ENCODE measurements at places on chromosomes 11 and 22. TPM values are rescaled to one million over a fixed set of nuclear protein-coding genes. Genes with fewer than 3 reads are reported as not detected.
A peak's percentile ranks its signal among the peaks of the same experiment; 100 is the strongest.

DDTL gene
- 3.1 TPM for polyA plus RNA-seq

DNA sequence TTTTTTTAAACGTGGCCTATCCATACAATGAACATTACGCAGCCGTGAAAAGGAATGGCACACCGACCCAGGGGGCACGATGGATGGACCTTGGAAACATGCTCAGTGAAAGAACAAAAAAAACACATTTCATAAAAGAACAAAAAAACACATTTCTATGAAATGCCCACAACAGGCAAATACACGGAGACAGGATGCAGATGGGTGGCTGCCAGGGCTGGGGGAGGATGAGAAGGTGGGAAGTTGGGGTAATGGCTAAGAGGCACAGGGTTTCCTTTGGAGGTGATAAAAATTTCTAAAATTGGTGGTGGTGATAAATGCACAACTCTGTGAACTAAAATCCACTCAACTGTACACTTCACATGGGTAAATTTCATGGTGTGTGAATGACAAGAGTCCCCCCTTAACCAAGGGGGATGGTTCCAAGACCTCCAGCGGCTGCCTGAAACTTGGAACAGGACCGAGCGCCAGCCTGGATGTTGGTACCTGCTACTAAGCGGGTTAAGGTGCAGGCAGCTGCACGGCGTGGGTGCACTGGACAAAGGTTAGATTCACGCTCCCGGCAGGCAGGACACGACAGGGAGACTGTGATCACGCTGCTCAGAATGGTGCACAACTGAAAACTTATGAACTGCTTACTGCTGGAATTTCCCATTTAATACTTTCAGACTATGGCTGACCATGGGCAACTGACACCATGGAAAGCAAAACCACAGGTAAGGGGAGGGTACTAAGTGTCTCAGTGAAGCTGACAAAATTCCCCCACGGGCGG lies 16.5 kb downstream of the BRD1 start:
- no peaks in the 10 kb centered on the region for H3K27me3 ChIP-seq
- no peak for DNase-seq
- H3K4me3 ChIP-seq: no peak overlapping the region

- no peak overlapping the region for H3K4me3 ChIP-seq
- H3K4me1 ChIP-seq: peaks cover 3% of the 10 kb centered on the region
- no peak for DNase-seq
- no peaks in the 10 kb centered on the region for H3K36me3 ChIP-seq
- no peak overlapping the region for H3K27ac ChIP-seq
- H3K27me3 ChIP-seq: no peaks in the 10 kb centered on the region
These were observed 836.2 kb downstream of the DLG2 start for GRCh38 chr11:84790849-84791427.

GRCh38 chr11:108223348-108224149 lies 682 bp downstream of the ATM start:
- H3K4me1 ChIP-seq: peaks cover 13% of the 10 kb centered on the region
- H3K27ac ChIP-seq: peak overlapping the region; percentile 95
- H3K4me3 ChIP-seq: peak overlapping the region; percentile 97
- no peaks in the 10 kb centered on the region for H3K27me3 ChIP-seq

MMP13 gene
- 0.75 TPM for polyA plus RNA-seq

GRCh38 chr22:43953988-43954785 lies 1.1 kb upstream of the SAMM50 start:
- no peak for DNase-seq
- H3K4me3 ChIP-seq: peak overlapping the region; percentile 75
- H3K27ac ChIP-seq: no peak overlapping the region
- no peaks in the 10 kb centered on the region for H3K36me3 ChIP-seq
- H3K4me1 ChIP-seq: peaks cover 14% of the 10 kb centered on the region

DNA sequence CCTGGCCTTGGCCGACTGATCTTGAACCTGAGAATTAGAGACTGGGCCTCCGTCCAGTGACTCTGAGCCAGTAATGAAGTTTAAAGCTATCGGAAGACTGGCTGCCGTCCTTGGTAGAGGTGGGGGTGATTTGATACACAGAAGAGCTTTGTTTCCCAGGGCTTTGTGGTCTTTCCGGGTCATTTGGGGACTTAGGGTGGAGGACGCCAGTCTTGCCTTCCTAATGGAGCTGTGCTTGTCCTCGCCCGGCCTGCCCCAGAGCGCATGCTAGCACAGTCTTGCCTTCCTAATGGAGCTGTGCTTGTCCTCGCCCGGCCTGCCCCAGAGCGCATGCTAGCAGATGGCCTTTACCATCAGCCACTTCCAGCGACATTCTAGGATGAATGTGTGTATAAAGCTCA lies 65.8 kb downstream of the ST3GAL4 start:
- H3K27me3 ChIP-seq: no peaks in the 10 kb centered on the region
- H3K36me3 ChIP-seq: no peaks in the 10 kb centered on the region
- no peak for DNase-seq
- no peak overlapping the region for H3K27ac ChIP-seq

BRSK2 gene
- polyA plus RNA-seq: 1.1 TPM

PRDX5 gene
- polyA plus RNA-seq: 286 TPM

GRCh38 chr11:444396-445144 lies 2.8 kb upstream of the ANO9 start:
- no peaks in the 10 kb centered on the region for H3K36me3 ChIP-seq
- peaks cover 25% of the 10 kb centered on the region for H3K27me3 ChIP-seq
- H3K4me1 ChIP-seq: peaks cover 12% of the 10 kb centered on the region
- no peak overlapping the region for H3K27ac ChIP-seq
- H3K4me3 ChIP-seq: no peak overlapping the region

KCTD14 gene
- polyA plus RNA-seq: 2.0 TPM

LIN7C gene
- 14.2 TPM for polyA plus RNA-seq

APOBEC3G gene
- polyA plus RNA-seq: 43.1 TPM

GPR152 gene
- not detected for polyA plus RNA-seq

DEFB131B gene
- not detected for polyA plus RNA-seq

GRCh38 chr22:23180893-23181720 lies 798 bp downstream of the BCR start:
- H3K36me3 ChIP-seq: peaks cover 4% of the 10 kb centered on the region
- peaks cover 26% of the 10 kb centered on the region for H3K4me1 ChIP-seq
- DNase-seq: no peak
- no peaks in the 10 kb centered on the region for H3K27me3 ChIP-seq

GRCh38 chr11:1060852-1061616 lies 13.6 kb upstream of the MUC2 start:
- no peak for DNase-seq
- H3K4me3 ChIP-seq: no peak overlapping the region
- H3K27ac ChIP-seq: no peak overlapping the region
- H3K4me1 ChIP-seq: no peaks in the 10 kb centered on the region
- H3K27me3 ChIP-seq: peaks cover 3% of the 10 kb centered on the region
- no peaks in the 10 kb centered on the region for H3K36me3 ChIP-seq

UPB1 gene
- 6.3 TPM for polyA plus RNA-seq

DNA sequence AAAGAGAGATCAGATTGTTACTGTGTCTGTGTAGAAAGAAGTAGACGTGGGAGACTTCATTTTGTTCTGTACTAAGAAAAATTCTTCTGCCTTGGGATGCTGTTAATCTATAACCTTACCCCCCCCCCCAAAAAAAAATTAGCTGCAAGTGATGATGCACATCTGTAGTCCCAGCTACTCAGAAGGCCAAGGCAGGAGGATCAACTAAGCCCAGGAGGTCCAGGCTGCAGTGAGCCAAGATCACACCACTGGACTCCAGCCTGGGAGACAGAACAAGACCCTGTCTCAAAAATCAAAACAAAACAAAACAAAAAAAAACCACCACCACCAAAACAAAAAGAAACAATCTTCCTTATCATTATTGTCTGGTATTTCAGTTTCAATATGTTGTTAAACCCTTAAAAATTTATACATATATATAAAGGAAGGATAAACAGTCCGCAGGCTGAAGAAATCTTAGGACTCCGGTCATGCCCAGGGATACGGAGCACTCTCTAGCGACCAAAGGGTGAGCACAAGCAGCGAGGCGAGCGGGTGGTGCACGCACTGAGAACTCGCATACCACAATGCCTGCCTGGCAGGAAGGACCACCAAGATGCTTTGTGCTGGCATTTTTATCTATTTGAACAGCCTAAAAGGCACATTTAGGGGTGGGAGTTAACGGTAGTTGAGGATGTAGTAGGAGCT lies 6.4 kb downstream of the POLDIP3 start:
- no peaks in the 10 kb centered on the region for H3K27me3 ChIP-seq
- H3K27ac ChIP-seq: no peak overlapping the region
- peaks cover 14% of the 10 kb centered on the region for H3K4me1 ChIP-seq
- H3K36me3 ChIP-seq: peaks cover 56% of the 10 kb centered on the region
- H3K4me3 ChIP-seq: no peak overlapping the region

C1QTNF5 gene
- polyA plus RNA-seq: 8.6 TPM

DNA sequence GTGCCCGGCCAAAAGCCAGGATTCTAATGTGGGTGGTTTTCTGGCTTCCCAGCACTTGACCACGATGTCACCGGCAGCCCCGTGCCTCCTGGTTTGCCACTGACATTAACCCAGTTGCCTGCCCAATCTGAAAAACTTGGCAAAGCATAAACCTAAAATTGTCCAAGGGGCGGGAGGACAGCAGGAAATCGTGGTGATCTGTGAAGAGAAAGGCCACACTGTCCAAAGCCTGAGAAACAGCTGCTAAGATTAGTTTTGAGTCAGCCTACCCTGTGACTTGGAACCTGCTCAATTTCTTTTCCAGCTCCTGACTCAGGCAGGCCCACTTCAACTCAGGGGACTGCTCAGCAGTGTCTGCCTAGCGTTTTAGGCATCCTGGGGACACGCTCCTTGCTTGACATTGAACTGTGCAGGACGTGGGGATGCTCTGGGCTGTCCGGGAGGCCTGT lies 8.2 kb upstream of the F2 start:
- DNase-seq: no peak
- H3K4me3 ChIP-seq: no peak overlapping the region
- peaks cover 16% of the 10 kb centered on the region for H3K36me3 ChIP-seq
- no peaks in the 10 kb centered on the region for H3K27me3 ChIP-seq
- H3K4me1 ChIP-seq: no peaks in the 10 kb centered on the region

DNA sequence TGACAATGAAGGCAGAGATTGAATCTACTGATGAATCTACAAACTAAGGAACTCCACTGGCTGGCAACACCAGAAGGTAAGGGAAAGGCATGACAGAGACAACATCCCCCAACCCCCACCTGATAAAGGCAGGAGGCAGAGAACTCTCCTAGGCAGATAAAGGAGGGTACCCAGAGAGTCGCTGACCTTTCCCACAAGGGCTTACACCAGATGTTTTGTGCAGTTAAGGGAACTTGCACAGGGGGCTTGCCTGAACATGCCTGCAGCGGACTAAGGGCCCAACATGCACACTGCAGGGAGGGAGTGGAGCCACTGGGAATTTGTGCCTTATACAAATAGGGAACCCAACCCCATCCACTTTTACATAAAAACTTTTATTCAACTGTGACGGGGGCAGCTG lies 1996.9 kb upstream of the RAG2 start:
- H3K36me3 ChIP-seq: no peaks in the 10 kb centered on the region
- no peaks in the 10 kb centered on the region for H3K27me3 ChIP-seq
- no peak for DNase-seq
- no peak overlapping the region for H3K27ac ChIP-seq

LRRC4C gene
- polyA plus RNA-seq: 0.30 TPM

GPHA2 gene
- polyA plus RNA-seq: 1.6 TPM

GRCh38 chr11:33377412-33378370 lies 120.5 kb downstream of the HIPK3 start:
- H3K36me3 ChIP-seq: no peaks in the 10 kb centered on the region
- H3K27me3 ChIP-seq: peaks cover 74% of the 10 kb centered on the region
- H3K4me3 ChIP-seq: no peak overlapping the region
- no peak for DNase-seq
- no peaks in the 10 kb centered on the region for H3K4me1 ChIP-seq

GRCh38 chr11:14094481-14095037 lies 132.0 kb downstream of the SPON1 start:
- H3K27me3 ChIP-seq: no peaks in the 10 kb centered on the region
- no peaks in the 10 kb centered on the region for H3K36me3 ChIP-seq
- H3K27ac ChIP-seq: no peak overlapping the region
- no peak for DNase-seq
- H3K4me3 ChIP-seq: no peak overlapping the region

HIRA gene
- 15.9 TPM for polyA plus RNA-seq

DNA sequence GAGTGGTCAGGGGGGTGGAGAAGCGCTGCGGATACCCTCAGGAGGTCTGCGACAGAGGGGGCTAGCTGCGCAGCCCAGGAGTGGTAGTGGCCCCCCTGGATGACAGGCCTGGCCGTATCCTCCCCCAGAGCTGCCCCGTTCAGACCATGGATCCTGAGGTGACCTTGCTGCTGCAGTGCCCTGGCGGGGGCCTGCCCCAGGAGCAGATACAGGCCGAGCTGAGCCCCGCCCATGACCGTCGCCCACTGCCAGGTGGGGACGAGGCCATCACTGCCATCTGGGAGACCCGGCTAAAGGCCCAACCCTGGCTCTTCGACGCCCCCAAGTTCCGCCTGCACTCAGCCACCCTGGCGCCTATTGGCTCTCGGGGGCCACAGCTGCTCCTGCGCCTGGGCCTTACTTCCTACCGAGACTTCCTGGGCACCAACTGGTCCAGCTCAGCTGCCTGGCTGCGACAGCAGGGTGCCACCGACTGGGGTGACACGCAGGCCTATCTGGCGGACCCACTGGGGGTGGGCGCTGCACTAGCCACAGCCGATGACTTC lies 505 bp downstream of the NUDT22 start:
- H3K36me3 ChIP-seq: peaks cover 24% of the 10 kb centered on the region
- peak overlapping the region; percentile 83 for H3K27ac ChIP-seq
- peaks cover 27% of the 10 kb centered on the region for H3K4me1 ChIP-seq
- H3K27me3 ChIP-seq: peaks cover 5% of the 10 kb centered on the region

ZNF74 gene
- 5.0 TPM for polyA plus RNA-seq

DNA sequence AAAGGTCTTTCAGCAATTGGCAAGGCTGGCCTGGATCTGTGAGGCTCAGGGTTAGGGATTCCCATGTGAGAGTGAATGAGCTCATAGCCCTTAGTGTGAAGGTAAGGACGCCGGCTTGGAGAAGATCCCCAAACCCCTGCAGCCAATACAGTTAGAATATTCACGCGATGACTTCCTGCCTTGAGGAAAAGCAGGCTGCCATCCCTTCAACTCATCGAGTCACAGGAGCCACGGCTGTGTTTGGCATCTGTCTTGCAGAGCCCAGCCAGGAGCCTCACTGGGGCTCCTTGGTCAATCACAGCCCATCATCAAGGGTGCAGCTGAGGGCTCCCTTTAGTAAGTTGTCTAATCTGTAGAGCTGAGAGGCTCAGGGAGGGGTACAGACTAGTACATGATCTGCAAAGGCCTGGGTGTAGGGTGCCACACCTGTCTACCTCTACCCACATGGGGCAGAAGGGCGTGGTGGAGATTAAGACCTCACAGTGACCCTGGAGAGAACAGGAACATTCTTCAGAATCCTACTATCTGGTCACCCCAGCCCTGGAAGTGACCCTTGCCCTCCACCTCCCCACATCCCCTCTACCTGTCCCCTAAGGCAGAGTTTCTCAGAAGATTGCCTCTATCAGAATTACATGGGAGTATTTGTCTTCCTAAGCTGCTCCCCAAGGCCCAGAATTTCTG lies 18.5 kb downstream of the IL10RA start:
- peaks cover 4% of the 10 kb centered on the region for H3K4me1 ChIP-seq
- DNase-seq: no peak
- no peaks in the 10 kb centered on the region for H3K27me3 ChIP-seq
- no peak overlapping the region for H3K27ac ChIP-seq

Data from thymus (tissue), 14 donors.